ENCODE measurements at places on chromosomes 2 and 18. TPM values are rescaled to one million over a fixed set of nuclear protein-coding genes. Genes with fewer than 3 reads are reported as not detected.

The C2orf42 gene
- total RNA-seq: 7.0 TPM

The ONECUT2 gene
- 0.32 TPM for total RNA-seq

The ZC3H6 gene
- total RNA-seq: 0.29 TPM

The SFT2D3 gene
- 5.8 TPM for total RNA-seq

The TSPYL6 gene
- not detected for total RNA-seq

The C2orf81 gene
- 2.2 TPM for total RNA-seq

The SUMO1 gene
- 140 TPM for total RNA-seq

The GIGYF2 gene
- 28.7 TPM for total RNA-seq

The C18orf32 gene
- 21.6 TPM for total RNA-seq

The FLACC1 gene
- not detected for total RNA-seq

The CABLES1 gene
- 15.8 TPM for total RNA-seq

The CPO gene
- not detected for total RNA-seq

The MPP4 gene
- total RNA-seq: 0.10 TPM

The ARMC9 gene
- total RNA-seq: 16.3 TPM

The TUBA4B gene
- 0.33 TPM for total RNA-seq

The DSEL gene
- 0.37 TPM for total RNA-seq

The TCF23 gene
- not detected for total RNA-seq

The DARS1 gene
- total RNA-seq: 52.3 TPM

The SPC25 gene
- total RNA-seq: 20.1 TPM

The AGXT gene
- not detected for total RNA-seq

The ABCG5 gene
- not detected for total RNA-seq

The HOXD3 gene
- total RNA-seq: 0.32 TPM

The ABCG8 gene
- not detected for total RNA-seq

The MERTK gene
- 1.9 TPM for total RNA-seq

The TIMM21 gene
- 57.6 TPM for total RNA-seq

The ARHGAP15 gene
- not detected for total RNA-seq
